ENCODE measurements at places on chromosomes 3 and 15. TPM values are rescaled to one million over a fixed set of nuclear protein-coding genes. Genes with fewer than 3 reads are reported as not detected.
A peak's percentile ranks its signal among the peaks of the same experiment; 100 is the strongest.

DNA sequence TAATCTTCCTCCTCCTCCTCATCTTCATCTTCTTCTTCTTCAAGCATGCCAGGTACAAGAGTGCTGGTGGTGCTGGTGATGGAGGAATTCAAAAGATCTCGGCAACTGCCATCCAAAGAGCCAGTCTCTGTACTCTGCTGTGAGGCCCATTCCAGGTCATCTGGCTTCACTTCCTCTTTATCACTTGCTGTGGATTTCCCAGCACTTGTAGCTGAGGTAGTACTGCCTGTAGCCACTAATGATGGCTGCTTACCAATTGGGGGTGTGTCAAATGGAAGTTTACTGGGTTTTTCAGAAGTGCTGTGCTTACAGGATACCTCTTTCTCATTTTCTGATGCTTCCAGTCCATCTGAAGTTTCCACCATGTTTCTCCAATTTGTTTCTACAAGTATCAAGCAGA, 28.8 kb upstream of the SHC4 start:
- no peak overlapping the region for H3K27ac ChIP-seq
- H3K4me1 ChIP-seq, result no peaks in the 10 kb centered on the region
- H3K27me3 ChIP-seq, result no peaks in the 10 kb centered on the region
- no peak for DNase-seq
- H3K36me3 ChIP-seq, result peaks cover 51% of the 10 kb centered on the region

DNA sequence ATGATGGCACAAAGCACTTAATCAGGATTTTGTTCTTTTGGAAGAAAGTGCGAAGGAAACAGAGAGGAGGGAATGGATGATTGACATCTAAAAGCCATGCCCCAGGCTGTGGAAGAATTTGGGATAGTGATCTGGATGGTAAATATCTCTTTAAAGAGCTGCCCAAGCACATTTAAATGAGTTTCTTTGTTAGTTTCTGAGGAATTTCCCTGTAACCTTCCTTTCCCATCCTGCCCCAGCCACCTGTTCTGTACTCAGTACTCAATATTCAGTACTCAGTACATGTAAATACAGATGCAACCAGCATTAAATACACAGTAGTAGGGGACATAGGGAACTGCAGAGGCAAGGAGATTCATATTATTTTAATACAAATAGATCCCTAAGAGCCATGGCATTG, 7.8 kb upstream of the CORO2B start:
- H3K27me3 ChIP-seq, result peaks cover 55% of the 10 kb centered on the region
- no peak overlapping the region for H3K27ac ChIP-seq
- no peak for DNase-seq
- H3K4me3 ChIP-seq, result no peak overlapping the region

DNA sequence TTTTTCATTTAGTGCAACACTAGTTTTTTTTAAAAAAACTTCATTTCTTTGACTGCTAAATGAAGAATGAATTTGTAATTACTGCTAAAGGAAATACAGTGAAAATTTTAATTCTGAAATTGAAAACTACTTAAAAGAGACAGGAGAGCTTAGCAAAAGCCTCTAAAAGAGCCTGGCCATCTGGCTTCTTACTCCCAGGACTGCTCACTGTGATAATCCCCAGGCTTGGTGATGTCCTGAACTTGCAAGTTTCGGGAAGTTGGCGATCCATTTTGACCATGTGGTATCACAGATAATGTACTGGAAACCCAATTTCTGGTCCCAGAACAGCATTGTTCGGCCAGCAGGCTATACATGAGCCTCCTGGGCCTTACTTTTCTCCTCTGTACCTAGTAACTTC, 292.1 kb downstream of the FGF12 start:
- no peak for DNase-seq
- no peaks in the 10 kb centered on the region for H3K4me1 ChIP-seq
- H3K27ac ChIP-seq, result no peak overlapping the region
- H3K4me3 ChIP-seq, result no peak overlapping the region

GRCh38 chr15:97652041-97652440, 308.5 kb upstream of the ARRDC4 start:
- H3K27ac ChIP-seq, result no peak overlapping the region
- no peaks in the 10 kb centered on the region for H3K36me3 ChIP-seq
- H3K4me1 ChIP-seq, result no peaks in the 10 kb centered on the region
- H3K27me3 ChIP-seq, result peaks cover 7% of the 10 kb centered on the region
- H3K4me3 ChIP-seq, result no peak overlapping the region

DNA sequence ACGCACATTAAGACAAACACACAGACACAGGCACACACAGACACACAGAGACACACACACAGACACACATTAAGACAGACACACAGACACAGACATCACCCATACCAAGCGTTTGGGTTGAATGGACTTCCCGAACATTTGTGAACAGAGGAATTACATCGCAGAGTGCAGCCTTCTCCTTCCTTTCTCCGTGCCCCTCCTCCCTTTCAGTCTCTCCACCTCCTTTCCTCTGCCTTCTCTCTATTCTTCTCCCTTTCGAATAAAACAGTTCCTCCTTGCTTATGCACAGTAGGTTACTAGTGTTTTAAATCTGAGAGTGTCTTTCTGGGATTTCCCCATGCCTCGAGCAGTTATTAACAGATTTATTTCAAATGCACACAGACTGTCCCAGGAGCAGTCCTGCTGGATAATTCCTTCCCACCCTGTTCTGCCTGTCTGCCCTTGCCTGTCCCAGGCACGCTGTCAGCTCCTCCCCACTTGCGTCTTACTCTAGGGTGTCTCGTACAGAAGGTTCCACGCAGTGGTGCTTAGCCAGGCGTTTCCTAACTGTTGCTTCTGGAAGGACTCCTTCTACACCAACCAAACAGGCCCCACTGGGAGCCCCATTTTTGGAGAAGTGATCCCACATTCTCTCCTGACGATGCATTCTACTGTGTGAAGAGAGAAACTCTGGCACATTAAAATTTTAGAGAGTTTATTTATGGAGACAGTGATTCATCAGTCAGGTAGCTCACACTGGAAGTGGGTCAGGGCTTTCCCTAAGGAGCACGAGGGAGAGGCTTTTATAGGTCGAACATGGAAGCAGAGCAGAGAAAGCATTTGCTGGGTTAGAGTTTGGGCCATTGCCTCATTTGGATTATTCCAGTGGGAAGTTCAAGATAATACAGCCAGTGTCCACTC, 163.8 kb downstream of the SV2B start:
- H3K4me3 ChIP-seq, result no peak overlapping the region
- no peak for DNase-seq
- H3K27me3 ChIP-seq, result peaks cover 20% of the 10 kb centered on the region
- H3K27ac ChIP-seq, result no peak overlapping the region

Gene C3orf70
- 0.07 TPM for total RNA-seq

DNA sequence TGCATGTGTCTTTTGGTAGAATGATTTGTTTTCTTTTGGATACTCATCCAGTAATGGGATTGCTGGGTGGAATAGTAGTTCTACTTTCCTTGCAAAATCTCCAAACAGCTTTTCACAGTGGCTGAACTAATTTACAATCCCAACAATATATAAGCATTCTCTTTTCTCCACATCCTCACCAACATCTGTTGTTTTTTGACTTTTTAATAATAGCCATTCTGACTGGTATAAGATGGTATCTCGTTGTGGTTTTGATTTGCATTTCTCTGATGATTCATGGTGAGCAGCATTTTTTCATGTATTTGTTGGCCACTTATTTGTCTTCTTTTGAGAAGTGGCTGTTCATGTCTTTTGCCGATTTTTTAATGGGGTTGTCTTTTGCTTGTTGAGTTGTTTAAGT, 55.8 kb downstream of the ST8SIA2 start:
- no peak overlapping the region for H3K27ac ChIP-seq
- H3K36me3 ChIP-seq, result no peaks in the 10 kb centered on the region
- H3K4me1 ChIP-seq, result no peaks in the 10 kb centered on the region
- H3K27me3 ChIP-seq, result peaks cover 10% of the 10 kb centered on the region
- no peak for DNase-seq

DNA sequence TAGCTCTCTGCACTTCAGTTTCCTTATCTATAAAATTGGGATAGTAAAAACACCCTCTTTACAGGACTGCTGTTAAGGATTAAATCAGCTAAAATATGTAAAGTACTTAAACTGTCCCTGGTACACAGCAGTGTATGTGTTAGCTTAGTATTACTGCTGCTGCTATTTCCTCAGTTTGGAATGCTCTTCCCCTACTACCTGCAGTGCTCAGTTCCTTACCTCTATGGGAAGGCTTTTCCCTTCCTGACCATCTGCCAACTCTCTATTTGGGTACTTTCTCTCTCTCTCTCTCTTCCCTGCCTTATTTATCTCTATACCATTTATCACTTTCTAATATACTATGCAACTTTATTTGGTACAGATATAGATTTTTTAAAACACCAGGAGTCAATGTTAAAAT, 26.5 kb downstream of the KPNA4 start:
- H3K27ac ChIP-seq, result no peak overlapping the region
- peaks cover 7% of the 10 kb centered on the region for H3K4me1 ChIP-seq
- H3K4me3 ChIP-seq, result no peak overlapping the region

GRCh38 chr15:69459066-69459465, 6.4 kb downstream of the RPLP1 start:
- DNase-seq, result no peak
- peaks cover 33% of the 10 kb centered on the region for H3K36me3 ChIP-seq
- no peaks in the 10 kb centered on the region for H3K27me3 ChIP-seq
- peaks cover 39% of the 10 kb centered on the region for H3K4me1 ChIP-seq
- H3K4me3 ChIP-seq, result no peak overlapping the region

DNA sequence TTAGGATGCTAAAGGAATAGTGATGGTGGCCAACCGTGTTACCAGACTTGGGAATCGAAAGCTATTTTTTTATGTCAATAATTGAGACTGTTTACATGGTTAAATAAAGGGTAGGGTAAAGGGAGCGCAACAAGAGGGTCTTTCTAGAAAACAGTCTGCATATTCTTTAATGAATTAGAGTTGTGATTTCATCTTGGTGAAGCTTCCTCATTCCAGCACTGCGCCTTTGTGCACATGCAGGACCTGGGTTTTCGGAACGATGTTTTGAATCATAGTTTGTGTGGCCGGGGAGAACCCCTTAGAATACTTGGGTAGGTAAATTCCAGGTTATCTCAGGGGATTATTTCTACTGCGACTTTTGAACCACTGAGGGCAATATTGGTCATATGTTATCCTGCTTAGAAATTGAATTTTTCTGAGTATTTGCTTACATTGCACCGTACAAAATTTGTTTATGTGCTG, 1.3 kb downstream of the PIK3CA start:
- peaks cover 29% of the 10 kb centered on the region for H3K4me1 ChIP-seq
- peaks cover 14% of the 10 kb centered on the region for H3K27me3 ChIP-seq
- H3K27ac ChIP-seq, result peak overlapping the region; percentile 93
- peak; percentile 52 for DNase-seq
- H3K36me3 ChIP-seq, result no peaks in the 10 kb centered on the region

DNA sequence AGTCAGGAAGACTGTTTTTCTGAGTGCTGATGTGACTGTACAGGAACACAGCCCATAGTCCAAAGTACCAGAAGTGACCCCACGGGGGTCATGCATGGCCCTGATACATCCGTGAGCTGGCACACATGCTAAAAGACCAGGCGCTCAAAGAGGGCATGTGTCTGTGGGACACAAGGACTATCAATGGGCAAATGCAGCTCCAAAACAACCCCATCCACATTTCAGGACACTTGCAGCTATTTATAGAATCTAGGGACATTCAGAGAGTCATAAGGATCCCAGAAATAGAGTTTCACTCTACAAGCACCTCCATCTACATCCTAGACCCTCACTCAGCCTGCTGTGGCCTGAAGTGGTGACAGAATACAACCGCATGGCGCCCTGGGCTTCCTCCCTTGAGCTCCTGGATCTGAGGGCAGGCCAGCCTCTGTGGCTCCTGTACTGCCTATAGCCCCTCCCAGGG, 17.0 kb downstream of the SLC25A20 start:
- no peak overlapping the region for H3K27ac ChIP-seq
- H3K4me3 ChIP-seq, result no peak overlapping the region
- peaks cover 24% of the 10 kb centered on the region for H3K36me3 ChIP-seq
- H3K27me3 ChIP-seq, result no peaks in the 10 kb centered on the region

GRCh38 chr15:67613211-67613610, 70.7 kb downstream of the MAP2K5 start:
- H3K4me3 ChIP-seq, result no peak overlapping the region
- H3K36me3 ChIP-seq, result no peaks in the 10 kb centered on the region
- DNase-seq, result no peak
- H3K4me1 ChIP-seq, result no peaks in the 10 kb centered on the region
- H3K27ac ChIP-seq, result no peak overlapping the region

GRCh38 chr3:119743921-119744320, 38.0 kb upstream of the NR1I2 start:
- no peak for DNase-seq
- no peak overlapping the region for H3K27ac ChIP-seq
- no peaks in the 10 kb centered on the region for H3K36me3 ChIP-seq
- H3K4me1 ChIP-seq, result no peaks in the 10 kb centered on the region
- H3K27me3 ChIP-seq, result peaks cover 21% of the 10 kb centered on the region

Gene TLR9
- total RNA-seq, result not detected

- H3K4me3 ChIP-seq, result no peak overlapping the region
- DNase-seq, result no peak
- H3K4me1 ChIP-seq, result peaks cover 44% of the 10 kb centered on the region
- H3K27me3 ChIP-seq, result no peaks in the 10 kb centered on the region
- H3K36me3 ChIP-seq, result peaks cover 64% of the 10 kb centered on the region
Measured at GRCh38 chr3:4748701-4749378, 230.4 kb upstream of the BHLHE40 start.

Gene GNAT1
- not detected for total RNA-seq

- H3K36me3 ChIP-seq, result peaks cover 56% of the 10 kb centered on the region
- H3K4me1 ChIP-seq, result peaks cover 42% of the 10 kb centered on the region
- no peaks in the 10 kb centered on the region for H3K27me3 ChIP-seq
- no peak overlapping the region for H3K4me3 ChIP-seq
- peak overlapping the region; percentile 60 for H3K27ac ChIP-seq
- DNase-seq, result no peak
Measured at GRCh38 chr3:9786825-9787669, 5.2 kb downstream of the TADA3 start.

- no peak overlapping the region for H3K27ac ChIP-seq
- H3K36me3 ChIP-seq, result peaks cover 9% of the 10 kb centered on the region
- no peak for DNase-seq
- H3K27me3 ChIP-seq, result no peaks in the 10 kb centered on the region
- H3K4me1 ChIP-seq, result no peaks in the 10 kb centered on the region
- no peak overlapping the region for H3K4me3 ChIP-seq
Measured at GRCh38 chr15:25714538-25714840, 148.6 kb downstream of the ATP10A start.

DNA sequence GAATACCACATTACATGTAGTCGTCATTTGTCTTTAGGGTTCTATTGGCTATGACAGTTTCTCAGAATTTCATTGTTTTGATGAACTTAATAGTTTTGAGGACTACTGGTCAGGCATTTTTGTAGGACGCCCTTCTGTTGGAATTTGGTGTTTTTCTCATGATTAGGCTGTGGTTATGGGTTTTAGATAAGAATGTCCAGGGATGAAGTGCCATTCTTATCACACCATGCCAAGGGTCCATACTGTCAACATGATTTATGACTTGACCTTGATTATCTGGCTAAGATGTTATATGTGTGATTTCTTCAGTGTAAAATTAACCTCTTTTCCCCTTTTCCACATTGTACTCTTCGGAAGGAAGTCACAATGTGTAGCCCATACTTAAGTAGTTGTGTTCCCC, 135.3 kb downstream of the DIPK2A start:
- H3K36me3 ChIP-seq, result peaks cover 3% of the 10 kb centered on the region
- H3K4me3 ChIP-seq, result no peak overlapping the region
- H3K27me3 ChIP-seq, result peaks cover 4% of the 10 kb centered on the region
- H3K4me1 ChIP-seq, result peaks cover 10% of the 10 kb centered on the region
